Stimulated activated CD8-positive, alpha-beta memory T cell treated with anti-CD3 and anti-CD28 coated beads, Interleukin-4, amount 100 ng/mL, for 1 hour (primary cell): ENCODE measurements at places on chromosomes 6 and 20.

DNA sequence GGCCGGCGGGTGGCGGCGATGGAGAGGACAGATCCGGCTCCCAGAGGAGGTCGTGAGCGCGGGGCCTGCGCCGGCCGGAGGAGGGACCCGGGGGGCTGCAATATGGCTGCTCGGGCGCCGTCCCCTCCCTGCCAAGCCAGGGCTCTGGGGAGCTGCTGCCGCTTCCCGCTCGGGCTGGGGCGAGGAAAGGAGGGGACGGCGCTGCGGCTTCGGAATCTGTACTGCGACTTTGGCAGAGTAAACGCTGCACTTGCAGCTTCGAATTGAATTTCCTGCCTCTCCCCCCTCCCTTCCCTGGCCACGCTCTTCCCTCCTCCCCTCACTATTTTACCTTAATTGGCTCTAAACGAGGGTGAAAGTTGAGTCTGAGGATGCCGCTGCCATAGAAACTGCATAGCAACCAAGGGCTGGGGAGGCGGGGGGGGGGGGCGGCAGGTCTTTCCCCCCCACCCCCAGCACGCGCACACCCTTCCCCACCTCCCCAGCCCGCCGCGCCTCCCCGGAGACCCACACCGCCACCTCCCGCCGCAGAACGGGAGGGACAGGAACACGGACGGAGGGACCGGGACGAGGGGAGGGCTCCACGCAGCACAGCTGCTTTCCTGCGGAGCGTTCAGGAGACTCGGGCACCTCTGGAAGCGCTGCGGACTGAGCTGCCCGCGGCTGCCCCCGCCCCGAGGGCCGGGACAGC lies 93.9 kb downstream of the RNASET2 start:
- no peak for DNase-seq

GRCh38 chr20:43749734-43750294 lies 23.0 kb upstream of the GTSF1L start:
- peak; percentile 78 for DNase-seq

DNA sequence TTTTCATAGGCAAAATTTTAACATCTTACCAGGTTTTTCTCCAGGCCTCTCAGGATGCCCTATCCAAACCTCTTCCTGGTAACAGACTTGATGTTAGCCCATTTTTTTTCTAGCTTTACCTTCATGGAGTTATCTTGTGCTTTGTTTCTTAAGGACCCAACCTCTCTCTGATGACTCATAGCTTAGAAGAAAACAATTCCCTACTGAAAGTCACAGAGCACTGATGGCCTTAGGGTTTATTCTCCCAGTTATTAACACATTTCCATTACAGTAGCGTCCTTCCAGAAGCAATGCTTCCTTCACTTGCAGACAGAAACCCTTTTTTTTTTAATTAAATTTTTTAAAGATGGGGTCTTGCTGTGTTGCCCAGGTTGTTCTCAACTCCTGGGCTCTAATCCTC lies 79.4 kb downstream of the IYD start:
- no peak for DNase-seq

- no peak for DNase-seq
These were observed 7.5 kb upstream of the BAK1 start for GRCh38 chr6:33587529-33587928.

- no peak for DNase-seq
These were observed 586.1 kb downstream of the PTPRT start for GRCh38 chr20:42603655-42604054.

- DNase-seq = no peak
These were observed 1059.5 kb upstream of the FLRT3 start for GRCh38 chr20:15396900-15397299.

- DNase-seq = no peak
These were observed 50.9 kb downstream of the FNDC1 start for GRCh38 chr6:159220093-159220492.

GRCh38 chr6:95094751-95095663 lies 482.3 kb upstream of the MANEA start:
- no peak for DNase-seq

- no peak for DNase-seq
These were observed 1046.7 kb upstream of the MAP3K7 start for GRCh38 chr6:91633374-91634111.

DNA sequence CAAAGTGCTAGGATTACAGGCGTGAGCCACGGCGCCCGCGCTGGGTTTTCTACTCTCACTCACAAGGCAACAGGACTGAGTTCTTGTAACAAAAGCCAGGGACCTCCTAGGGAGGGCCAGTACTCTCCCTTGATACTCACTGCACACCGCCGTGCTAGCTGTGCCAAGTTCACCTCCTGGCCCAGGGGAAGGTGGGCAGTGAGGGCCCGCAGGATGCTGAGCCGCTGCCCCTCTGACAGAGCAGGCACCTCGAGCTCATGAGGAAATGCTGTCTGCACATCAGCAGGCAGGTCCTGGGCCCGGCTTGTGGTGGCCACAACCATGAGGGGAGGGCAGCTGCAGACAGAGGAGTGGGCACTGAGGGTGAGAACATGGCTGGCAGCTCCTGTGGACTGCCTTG lies 6.7 kb downstream of the GNMT start:
- DNase-seq = no peak

- no peak for DNase-seq
These were observed 81.2 kb downstream of the ASXL1 start for GRCh38 chr20:32439132-32439829.

DNA sequence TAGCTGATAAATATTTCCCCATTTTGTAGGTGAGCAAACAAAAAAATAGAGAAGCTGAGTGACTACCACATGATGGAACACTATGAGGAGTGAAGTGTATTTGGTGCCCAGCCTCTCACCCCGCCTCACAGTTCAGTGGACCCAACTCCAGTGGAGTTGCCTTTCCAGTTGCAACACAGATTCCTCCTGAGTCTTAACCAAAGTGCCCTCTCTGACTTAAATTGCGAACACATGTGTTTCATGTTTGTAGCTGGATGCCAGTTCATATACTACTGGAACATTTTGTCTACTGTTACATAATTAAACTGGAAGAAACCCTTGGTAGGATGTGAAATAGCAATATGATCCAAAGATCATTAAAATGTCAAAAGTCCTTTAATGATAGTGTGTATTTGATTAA lies 448.9 kb downstream of the COL12A1 start:
- DNase-seq = no peak

DNA sequence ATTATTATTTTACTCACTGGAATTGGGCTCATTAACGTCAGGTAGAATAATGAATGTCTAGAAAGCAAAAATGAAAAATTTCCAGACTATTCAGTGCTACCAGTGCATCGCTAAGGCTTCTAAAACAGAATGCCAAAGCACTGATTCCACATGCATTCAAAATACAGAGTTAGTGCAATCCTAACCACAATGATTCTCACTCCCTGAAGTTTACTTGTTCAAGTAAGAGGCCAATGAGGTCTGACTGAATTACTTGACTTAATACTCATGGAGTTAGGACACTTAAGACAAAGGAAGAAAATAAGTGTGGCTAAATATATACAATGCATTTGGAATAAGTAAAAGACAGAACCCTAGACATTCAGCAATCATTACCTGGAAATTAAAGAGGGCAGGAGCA lies 220.5 kb downstream of the PKHD1 start:
- DNase-seq = no peak

DNA sequence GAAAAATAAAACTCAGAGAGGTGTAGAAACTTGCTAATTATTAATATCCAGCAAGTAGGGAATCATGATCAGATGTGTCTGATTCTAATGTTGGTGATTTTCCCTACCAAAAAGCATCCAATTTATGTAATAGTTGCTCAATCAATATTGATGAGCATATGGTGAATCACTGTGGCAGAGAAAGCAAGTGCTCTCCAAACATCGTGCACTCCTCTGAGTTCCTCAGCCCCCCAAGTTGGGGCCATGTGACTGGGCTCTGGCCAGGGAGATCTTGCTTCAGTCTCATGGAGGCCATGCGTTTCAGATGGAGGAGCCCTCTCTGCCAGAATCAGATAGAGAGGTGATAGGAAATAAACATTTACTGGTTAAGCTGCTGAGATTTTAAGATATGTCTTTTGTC lies 133.2 kb upstream of the LY86 start:
- no peak for DNase-seq

GRCh38 chr6:5923840-5924239 lies 82.9 kb downstream of the NRN1 start:
- DNase-seq = no peak

- DNase-seq = no peak
These were observed 887.1 kb downstream of the TFAP2A start for GRCh38 chr6:9527679-9528286.

- DNase-seq = no peak
These were observed 117.6 kb upstream of the ADGRF1 start for GRCh38 chr6:47159763-47160162.

DNA sequence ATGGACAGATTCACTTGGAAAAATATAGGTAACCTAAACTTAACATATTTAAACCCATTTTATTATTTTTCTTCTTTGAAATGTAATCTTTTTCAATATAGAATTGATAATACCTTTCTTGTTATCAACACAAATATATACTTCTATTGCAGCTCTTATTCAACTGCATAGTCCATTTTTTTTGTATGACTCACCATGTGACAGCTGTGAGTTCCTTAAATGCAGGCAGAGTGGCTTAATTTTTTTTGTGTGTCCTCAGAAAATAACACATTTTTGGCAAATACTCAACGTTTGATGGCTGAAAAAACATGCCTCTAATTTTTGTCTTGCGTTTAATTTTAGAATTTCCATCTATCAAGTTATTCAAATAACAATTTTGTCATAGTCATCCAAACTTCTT lies 454.8 kb downstream of the PHF3 start:
- DNase-seq = no peak

DNA sequence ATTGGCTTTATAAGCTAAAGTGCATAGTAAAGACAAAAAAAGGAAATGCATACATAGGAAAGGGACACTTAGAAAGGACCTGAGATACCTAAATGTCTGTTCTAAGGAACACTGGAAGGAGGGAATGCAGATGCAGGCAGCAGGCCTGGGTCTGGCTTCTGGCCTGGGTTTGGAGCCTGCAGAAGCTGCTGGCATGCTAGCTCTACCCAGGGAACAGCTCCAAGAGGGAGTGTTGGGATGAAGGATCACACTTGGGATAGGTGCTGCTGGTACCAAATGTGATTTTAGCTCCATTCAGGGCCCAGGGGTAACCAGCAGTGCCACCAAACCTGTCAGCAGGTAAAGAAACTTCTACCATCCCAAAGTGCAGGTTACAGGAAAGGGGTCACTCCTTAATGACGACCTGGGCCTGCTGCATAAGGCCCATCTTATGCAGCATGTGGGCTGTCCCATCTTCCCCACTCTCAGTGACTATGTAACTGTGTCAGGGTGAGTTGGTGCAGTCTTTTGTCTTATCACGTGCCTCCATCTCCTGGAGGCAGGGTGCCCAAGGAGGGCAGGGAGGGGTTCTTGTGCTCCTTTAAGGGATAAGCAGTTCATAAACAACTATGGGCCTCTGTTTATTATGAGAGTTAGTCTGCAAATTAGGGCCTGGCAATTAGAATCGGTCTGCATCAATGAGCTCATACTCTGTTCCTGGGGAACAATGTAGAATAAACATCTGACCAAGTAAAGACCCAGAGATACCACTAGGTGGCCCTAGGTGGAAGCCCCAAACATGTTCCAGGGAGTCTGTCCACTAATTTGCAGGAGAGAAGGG lies 26.9 kb downstream of the DDX27 start:
- no peak for DNase-seq

GRCh38 chr6:110618591-110619267 lies 142.3 kb upstream of the SLC22A16 start:
- DNase-seq = no peak

DNA sequence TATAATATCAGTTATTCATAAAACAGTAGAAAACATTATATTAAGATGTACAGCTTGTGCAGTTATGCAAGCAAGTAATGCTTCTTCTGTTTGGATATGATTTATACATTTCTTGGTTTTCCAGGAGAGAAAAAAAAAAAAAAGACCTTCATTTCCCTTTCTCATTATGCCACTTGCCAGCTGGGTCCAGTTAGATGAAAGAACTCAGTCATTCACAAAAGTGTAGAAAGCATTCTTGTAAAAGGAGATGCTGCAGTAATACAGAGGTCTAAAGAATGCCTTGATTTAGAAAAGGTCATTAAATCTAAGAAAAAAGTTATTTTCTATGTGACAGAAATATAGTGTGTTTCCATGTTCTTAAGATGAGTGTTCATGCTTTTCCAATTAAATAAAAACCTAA lies 7.4 kb downstream of the PDE7B start:
- no peak for DNase-seq

DNA sequence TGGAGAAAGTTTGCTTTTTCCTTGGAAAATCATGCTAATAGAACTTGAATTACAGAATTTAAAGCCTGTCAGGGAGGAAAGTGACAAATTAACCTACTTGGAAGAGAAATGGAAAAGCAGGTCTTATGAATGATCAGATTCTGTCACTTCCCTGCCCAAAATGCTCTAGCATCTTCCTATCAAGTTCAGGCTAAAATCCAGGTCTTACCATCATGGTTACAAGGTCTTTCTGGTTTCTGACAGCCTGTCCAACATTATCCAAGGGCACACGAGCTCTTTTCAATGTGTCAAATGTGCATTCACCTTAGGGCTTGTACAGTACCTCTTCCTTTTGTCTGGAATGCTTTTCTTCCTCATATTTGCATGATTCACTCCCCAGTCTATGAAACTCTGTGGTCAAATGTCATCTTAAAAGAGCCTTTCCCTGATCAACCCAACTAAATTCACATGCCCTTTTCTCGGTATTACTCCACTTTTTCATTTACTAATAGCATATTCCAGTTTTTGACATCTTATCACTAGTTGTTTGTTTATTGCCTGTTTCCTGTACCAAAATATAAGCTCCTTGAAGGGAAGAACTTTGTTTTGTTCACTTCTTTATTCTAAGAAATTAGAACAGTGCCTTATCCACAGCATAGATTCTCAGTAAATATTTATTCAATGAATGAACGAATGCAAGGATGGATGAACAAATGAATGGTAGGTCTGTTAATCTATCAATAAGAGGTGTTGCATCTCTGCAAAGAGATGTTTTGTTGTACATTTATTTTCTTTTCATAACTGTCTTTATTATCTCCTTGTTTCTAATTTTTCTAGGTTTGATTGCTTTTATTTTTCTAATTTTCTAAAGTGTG lies 139.5 kb downstream of the BCAS1 start:
- no peak for DNase-seq

GRCh38 chr6:21348504-21349195 lies 244.9 kb upstream of the SOX4 start:
- DNase-seq = no peak

GRCh38 chr20:36394340-36394965 lies 88.3 kb downstream of the DLGAP4 start:
- no peak for DNase-seq

DNA sequence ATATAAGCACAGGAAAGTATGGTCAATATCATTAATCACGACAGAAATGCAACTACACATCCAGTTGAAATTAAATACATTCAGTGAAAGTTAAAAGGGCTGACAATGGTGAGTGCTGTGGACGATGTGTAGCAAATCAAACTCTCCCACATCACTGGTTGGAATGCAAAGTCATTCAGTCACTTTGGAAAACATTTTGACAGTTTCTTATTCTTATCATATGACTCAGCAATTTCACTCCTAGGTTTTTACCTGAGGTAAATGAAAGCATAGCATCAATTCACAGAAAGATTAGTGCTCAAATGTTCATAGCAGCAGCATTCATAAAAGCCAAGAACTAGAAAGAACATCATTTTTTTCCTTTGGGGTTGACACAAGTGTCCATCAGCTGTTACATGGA lies 28.6 kb upstream of the SAMD5 start:
- no peak for DNase-seq

- DNase-seq = no peak
These were observed 115.2 kb upstream of the HMGCLL1 start for GRCh38 chr6:55694148-55694547.

- DNase-seq = no peak
These were observed 1.5 kb downstream of the EPM2A start for GRCh38 chr6:145733810-145734209.

- no peak for DNase-seq
These were observed 70.6 kb upstream of the CCN2 start for GRCh38 chr6:132021552-132022375.
